ENCODE measurements at places on chromosomes 5 and 9.

DNA sequence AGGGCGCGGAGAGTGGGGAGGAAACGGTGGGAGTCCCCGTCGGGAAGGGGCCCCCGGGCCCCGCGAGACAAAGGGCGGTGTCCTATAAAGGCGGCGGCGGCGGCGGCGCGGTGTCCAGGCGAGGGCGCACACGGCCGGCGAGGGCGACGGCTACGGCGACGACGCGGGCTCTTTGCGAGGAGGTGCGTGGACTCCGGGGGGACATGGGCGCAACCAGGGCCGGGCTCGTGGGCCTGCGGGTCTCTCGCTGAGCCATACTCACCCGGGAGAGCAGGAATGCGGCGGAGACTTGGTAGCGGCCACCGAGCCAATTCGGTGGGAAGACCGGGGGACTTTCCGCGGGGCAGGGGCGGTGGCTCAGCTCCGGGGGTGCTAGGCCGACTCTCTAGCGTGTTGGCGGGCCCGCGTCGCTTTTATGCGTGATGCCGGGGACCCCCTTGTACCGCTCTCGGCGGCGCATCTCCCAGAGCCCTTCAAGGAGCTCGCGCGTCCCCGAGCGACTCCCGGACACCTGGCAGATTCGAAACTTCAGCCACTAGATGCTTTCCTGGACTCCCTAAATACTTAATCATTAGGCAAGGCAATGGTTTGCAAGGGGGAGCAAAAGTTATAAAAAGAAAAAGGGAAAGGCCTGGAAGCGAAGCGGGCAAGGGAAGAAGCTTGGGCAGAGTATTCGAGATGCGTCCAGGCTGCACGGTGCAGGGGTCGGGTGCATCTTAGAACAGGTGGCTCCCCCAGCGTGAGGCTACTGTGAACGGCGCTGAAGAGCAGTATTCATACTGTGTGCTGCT, 5.9 kb upstream of the TAL2 start:
- peak; percentile 18 for DNase-seq

GRCh38 chr5:169298193-169298592, 2.7 kb downstream of the SLIT3 start:
- no peak for DNase-seq

GRCh38 chr5:16792598-16793275, 143.4 kb downstream of the MYO10 start:
- no peak for DNase-seq

DNA sequence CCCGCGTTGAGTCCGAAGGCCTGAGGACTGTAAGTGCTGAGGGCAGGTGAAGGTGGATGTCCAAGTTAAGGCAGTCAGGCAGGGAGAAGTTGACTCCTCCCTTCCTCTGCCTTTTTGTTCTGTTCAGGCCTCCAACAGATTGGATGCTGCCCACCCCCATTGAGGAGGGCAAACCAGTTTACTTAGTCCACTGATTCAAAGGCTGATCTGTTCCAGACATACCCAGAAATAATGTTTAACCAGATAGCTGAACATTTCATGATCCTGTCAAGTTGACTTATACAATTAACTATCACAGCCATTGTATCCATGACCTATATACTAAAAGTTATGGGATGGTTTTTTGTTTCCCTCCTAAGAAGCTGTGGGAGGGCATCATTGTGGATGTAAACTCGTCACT, 8.3 kb upstream of the TEX48 start:
- no peak for DNase-seq

DNA sequence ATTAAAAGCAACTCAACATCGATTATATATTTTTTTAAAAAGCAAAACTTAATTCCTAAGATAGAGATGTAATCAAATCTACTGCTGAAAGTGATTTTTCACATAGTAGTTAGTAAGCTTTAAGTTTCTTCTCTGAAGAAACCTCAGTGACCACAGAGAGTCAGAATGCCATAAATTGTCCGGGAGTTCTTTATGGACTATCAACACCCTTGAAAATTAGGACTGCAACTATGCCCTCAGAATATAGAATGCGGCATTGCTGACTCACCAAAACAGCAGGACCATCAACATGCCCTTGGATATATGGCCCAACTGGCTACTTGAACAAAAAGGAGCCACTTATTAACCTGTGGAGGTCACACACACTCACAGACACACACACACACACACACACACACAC, 228.9 kb upstream of the SNX2 start:
- DNase-seq, result no peak

DNA sequence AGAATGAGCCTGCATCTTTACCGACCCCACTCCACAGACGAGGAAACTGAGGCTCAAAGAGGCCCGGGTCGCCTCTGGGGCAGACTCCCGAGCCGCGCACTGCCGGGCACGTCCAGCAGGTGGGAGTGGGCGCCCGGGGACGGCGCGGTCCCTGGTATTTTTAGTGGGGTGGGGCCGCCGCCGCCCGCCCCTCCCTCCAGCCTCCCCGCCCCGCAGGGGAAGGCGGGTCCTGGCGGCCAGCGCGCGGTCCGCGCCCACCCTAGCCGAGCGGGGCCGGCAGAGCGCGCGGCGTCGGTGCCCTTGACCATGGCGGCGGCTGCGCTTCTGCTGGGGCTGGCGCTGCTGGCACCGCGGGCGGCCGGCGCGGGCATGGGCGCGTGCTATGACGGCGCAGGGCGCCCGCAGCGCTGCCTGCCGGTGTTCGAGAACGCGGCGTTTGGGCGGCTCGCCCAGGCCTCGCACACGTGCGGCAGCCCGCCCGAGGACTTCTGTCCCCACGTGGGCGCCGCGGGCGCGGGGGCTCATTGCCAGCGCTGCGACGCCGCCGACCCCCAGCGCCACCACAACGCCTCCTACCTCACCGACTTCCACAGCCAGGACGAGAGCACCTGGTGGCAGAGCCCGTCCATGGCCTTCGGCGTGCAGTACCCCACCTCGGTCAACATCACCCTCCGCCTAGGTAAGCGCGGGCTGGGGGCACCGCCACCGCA, at the start of gene LAMC3:
LAMC3 (plus strand) TSS at position 266 of the 710 bp plus-strand sequence; CDS start at position 307, 41 bp downstream.
- no peak for DNase-seq

GRCh38 chr5:79107020-79107796, 4.4 kb upstream of the BHMT start:
- DNase-seq, result no peak

DNA sequence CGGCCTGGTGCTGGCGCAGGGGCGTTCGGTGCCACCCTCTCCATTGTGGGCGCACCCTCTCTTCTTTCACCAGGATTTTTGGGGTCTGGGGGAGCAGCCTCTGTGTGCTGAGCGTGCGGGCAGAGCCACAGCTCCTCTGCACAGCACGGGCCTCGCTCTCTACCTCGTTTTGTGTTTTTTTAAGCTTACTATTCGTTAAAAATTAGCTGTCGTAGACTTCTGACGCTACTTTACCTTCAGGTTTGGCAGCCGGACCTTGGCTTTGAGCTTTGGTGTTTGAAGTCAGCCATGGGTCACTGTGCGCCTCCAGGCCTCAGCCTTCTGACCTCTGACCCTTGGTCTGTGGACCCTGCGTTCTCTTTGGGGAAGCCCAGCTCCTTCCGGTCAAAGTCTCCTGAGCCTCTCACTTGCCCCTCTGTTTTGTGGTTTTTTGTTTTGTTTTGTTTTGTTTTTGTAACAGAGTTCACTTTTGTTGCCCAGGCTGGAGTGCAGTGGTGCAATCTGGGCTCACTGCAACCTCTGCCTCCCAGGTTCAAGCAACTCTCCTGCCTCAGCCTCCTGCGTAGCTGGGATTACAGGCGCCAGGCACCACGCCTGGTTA, 88.2 kb upstream of the CACNA1B start:
- no peak for DNase-seq

- DNase-seq, result no peak
Measured at GRCh38 chr5:137880313-137880712, 8.9 kb upstream of the PKD2L2 start.

DNA sequence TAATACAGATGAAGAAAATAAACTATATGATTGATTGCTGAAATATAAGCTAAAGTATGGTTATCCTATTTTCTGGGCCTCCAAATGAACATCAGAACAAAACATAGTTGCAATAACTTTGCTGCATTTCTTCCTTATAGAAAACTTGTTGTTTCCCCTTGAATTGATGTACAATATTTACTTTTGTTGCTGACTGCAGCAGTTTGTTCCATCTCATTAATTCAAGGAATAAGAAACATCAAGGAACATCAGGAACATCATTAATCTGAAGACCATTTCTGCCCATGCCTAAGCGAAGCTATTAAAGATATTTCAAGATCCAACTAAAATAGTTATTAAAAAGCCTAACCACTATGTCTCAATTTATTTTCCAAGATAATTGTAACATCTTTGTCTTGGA, 363.6 kb upstream of the EDIL3 start:
- no peak for DNase-seq

DNA sequence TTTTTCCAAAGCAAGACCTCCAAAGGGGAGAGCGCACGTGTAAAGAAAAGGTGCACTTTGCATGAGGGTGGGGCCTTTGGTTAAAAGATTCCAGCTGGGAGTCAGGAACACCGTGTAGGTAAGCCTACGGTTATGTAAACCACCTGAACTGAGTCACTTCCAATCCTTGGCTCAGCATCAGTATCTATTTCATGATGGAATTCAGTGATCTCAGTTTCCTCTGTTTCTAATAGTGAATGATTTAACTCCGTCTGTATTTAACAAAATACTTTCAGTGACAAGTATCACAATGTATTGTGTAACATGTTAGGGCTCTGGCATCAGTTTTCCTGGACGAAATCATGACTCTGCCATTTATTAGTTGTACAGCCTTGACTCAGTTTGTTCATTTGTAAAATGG, 1.3 kb upstream of the SVEP1 start:
- DNase-seq, result no peak

- no peak for DNase-seq
Measured at GRCh38 chr5:78689540-78690252, 41.1 kb upstream of the LHFPL2 start.

All from NCI-H1092 (cell line).